ENCODE measurements at places on chromosomes 7 and 10.

DNA sequence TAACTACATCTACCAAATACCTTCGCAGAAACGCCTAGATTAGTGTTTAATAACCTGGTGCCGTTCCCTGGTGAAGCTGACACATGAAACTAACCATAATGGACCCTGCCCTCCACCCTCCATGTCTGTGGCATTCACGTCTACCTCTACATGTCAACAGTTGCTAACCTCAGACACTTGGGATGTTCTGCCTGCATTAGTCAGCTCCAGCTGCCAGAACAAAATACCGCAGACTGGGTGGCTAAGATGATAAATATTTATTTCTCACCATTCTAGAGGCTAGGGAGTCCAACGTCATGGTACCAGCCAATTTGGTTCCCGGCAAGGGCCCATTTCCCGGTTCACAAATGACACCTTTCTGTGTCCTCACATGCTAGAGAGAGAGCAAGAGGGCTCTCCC lies 118.5 kb upstream of the CHST15 start:
- DNase-seq, result no peak

DNA sequence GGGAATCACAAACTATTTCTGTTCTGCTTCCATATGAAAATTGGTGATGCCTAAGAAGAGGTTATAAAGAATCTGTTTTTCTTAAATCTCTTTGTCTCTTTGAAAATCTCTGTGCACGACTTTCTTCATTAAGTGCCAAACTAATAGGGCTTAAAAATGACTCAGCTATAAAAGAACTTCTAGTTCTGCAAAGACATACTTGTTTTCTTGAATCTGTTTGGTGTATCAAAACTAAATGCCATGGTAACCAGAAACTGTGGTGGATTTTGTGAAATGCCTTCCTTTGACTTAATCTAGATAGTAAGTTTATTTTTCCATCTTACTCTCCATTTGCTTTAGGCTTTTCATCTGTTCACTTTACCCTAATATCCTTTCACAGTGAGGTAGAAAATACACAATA lies 417.8 kb downstream of the PARD3 start:
- no peak for DNase-seq

DNA sequence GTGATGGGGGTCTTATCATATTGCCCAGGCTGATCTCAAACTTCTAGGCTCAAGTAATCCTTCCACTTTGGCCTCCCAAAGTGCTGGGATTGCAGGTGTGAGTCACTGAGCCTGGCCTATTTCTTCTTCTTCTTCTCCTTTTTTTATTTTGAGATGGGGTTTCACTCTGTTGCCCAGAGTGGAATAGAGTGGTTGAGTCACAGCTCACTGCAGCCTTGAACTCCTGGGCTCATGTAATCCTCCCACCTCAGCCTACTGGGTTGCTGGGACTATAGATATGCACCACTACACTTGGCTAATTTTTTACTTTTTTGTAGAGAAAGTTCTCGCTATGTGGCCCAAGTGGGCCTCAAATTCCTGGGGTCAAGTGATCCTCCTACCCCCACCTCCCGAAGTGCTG lies 124.3 kb downstream of the SKIDA1 start:
- DNase-seq, result no peak

- no peak for DNase-seq
Measured at GRCh38 chr7:4257146-4258111, 424.7 kb upstream of the FOXK1 start.

- DNase-seq, result no peak
Measured at GRCh38 chr10:43851030-43851429, 202.3 kb upstream of the ZNF32 start.

DNA sequence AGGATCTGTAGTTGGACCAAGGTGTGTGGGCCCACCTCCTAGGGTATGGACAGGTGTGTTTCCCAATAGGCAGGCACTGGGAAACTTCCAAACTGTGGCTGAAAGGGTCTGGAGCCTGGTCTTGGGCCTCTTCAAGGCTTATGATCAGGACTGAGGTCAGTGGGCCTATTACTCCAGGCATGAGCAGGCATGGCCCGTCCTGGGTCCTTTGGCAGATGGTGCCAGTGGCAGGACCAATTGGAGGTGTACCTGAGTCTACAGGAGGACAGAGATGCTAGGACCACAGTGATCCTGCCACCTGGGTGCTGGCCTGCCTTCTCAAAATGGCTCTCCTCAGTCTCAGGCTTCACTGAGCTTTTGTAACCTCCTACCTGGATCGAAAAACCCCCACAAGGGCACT lies 95.4 kb downstream of the RAB18 start:
- no peak for DNase-seq

DNA sequence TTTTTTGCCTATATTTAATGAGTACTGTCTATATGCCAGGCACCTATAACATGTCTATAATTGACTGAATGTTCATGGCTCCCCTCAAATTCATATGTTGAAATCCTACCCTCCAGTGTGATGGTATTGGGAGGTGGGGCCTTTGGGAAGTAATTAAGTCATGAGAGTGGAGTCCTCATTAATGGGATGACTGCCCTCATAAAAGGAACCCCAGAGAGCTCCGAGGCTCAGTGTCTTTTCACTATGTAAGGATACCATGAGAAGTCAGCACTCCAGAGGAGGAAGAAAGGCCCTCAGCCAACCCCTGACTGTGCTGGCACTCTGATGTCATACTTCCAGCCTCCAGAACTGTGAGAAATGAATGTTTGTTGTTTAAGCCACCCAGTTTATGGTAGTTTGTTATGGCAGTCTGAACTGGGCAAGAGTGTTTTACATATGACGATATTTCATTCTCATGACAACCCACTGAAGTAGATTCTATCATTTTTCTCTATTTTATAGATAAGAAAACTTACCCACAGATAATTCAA lies 61.1 kb upstream of the PCGF5 start:
- DNase-seq, result no peak

- no peak for DNase-seq
Measured at GRCh38 chr7:101555269-101555920, 73.7 kb downstream of the MYL10 start.

DNA sequence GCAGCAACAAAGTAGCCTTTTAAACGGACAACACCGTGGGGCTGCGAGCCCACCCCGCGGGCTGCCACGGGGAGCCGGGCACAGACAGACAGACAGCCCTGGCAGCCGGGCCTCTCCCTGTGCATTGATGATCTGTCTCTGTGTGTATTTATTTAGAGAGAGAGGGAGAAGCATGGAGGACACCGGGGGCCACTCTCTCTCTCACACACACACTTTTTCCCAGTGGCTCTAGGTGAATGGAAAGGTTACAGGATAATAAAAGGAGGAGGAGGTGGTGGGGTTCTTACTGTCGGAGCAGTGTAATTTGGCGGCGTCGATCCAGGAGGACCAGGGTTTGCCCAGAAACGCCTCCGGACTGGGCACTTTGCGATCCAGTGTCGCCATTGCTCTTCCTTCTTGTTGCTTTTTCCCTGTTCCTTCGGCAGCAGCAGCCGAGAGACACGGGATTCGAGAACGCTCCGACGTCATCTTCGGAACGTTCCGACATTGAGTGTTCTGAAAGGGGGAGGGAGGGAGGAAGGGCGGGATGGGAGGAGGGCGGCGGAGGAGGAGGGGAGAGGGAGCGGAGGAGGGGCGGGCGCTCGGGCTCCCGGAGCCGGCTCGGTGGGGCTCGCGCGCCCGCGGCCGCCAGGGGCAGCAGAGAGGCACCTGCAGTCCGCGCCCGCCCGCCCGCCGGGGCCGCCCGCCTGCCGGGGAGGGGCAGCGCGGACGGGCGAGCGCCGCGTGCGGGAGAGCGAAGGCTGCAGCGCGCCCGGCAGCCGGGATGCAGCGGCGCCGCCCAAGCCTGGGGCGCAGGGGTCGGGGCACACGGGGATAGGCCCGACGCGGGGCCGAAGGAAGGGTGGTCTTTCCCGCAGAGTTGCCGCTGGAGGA lies at the start of gene ATXN7L1:
Gene ATXN7L1 (minus strand): TSS at position 509 of the 873 bp plus-strand sequence. CDS start 41 bp downstream, at position 468.
- peak; percentile 81 for DNase-seq

DNA sequence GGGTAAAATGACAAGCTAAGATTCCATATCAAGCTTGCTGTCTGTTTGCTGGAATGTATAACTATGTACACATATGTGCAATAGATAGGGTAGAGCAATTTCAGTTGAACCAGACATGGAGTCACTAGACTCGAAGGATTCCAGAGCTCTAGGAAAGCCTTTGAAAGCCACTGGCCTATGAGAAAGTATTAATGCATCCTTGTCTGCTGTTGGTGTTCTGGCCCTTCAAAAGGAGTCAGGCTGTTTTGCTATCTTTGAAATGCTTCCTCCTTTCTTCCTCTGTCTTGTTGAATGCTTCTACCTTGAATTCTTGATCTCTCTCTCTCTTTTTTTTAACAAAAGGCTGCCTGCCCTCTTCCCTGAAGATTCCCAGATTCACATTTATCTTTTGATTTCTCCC lies 20.8 kb upstream of the HGF start:
- no peak for DNase-seq

DNA sequence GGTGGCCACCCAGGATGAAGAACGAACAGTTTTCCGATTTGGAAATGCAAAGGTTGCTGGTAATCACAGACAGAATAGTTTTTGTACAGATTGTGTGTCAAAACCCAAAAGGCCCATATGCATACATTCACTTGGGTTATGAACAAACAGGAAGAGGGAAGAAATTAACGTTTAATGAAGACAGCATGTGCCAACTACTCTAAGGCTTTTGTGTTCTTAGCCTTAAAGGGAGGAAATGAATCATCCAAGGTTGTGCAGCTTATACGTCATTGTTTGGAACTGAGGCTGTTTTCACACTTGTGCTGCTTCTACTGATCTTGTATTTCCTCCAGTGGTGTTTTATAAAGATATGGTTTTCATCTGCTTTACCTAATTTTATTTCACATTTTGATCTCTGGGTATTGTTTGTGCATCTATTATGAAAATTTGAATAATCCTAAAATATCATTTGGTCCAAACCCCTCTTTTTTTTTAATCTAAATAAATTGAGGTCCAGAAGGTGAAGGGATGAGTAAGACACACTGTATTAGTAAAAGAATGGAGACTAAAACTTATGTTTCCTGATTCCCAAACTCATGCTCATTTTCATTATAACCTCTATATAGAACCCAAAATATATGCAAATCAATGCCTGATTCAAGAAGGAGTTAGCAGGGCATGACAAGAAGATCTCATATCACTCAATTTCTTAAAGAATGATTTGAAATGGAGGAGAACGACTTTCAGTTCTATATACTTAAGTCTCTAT lies 373.1 kb downstream of the THSD7A start:
- DNase-seq, result no peak

DNA sequence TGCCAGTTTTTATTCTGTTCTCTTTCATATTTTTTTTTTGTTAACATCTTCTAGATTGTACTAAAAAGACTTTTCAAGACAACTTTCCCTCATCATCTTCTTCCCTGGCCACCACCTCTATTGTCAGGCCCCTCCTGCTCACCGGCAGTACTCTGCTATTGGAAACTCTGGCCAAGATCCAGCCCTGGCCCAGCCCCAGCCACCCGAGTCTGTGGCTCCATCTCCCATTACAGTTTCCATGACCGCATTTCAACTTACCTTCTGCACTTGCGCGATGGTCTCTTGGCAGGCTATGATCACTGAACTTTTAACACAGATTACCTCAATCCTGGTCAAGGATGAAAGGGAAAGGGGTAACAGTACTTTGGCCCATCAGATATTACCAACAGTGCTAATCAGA lies 137.7 kb upstream of the POM121L12 start:
- DNase-seq, result no peak

GRCh38 chr10:124325633-124325914 lies 93.1 kb downstream of the OAT start:
- no peak for DNase-seq

DNA sequence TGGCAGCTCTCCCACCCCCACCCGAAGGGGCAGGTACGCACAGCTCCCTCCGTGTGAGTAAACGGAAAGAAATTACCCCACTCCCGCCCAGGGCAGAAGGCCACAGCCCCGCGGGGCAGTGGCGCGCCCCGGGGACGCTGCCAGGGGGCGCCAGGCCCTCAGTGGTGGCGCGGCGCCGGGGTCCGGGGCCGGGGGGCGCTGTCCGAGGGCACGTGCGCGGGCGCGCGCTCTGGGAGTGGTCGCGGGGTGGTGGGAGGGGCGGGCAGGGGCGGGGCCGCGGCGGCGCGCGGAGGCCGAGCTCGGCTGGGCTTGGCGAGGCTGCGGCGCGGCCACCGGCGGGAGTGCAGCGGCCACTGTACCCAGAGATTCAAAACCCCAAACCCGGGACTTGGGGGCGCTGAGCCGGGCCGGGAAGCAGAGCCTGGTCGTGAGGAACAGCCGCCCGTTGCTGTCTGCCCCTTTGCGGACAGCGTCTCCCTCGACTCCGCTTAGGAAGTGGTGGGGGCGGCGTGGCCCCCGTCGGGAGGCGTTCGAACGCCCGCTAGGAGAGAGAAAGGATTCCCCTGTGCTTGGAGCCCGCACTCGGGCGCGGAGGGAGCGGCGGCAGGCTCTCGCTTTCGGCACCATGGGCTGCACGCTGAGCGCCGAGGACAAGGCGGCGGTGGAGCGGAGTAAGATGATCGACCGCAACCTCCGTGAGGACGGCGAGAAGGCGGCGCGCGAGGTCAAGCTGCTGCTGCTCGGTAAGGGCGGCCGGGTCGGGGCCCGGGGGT lies at the start of gene GNAI1:
Gene GNAI1 (plus strand): TSS at position 296 of the 773 bp plus-strand sequence. CDS start 330 bp downstream, at position 626.
- no peak for DNase-seq

GRCh38 chr7:18788026-18788425 lies 292.5 kb downstream of the HDAC9 start:
- no peak for DNase-seq

DNA sequence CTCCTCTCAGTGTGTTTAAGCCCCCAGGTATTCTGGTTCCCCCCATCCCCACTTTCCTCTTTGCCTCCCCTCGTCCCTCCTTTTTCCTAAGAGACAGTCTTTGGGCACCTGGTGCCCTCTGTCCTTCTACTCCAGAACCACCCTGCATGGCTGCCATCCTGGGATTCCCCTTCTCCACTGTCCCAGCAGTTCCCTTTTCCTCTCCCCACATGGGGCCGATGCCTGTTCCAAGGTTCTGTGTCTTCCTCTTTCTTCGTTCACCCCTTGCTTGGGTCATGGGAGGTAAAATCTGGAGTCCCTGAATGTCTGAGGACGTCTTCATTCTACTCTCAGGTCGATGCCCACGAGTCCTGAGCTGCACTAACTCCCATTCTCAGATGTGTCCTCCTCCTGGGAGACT lies 120.8 kb downstream of the TAX1BP1 start:
- no peak for DNase-seq

- DNase-seq, result no peak
Measured at GRCh38 chr7:157320608-157320980, 16.2 kb upstream of the DNAJB6 start.

Data from activated gamma-delta T cell treated with anti-CD3 and anti-CD28 coated beads, Interleukin-2, amount 50 U/mL, for 16 hours (primary cell).